ENCODE measurements at places on chromosomes 1 and 21.
A peak's percentile ranks its signal among the peaks of the same experiment; 100 is the strongest.

- no peak for DNase-seq
Observed at GRCh38 chr1:229661897-229662296, 35.9 kb downstream of the URB2 start.

GRCh38 chr1:117646956-117647355 lies 41.1 kb downstream of the TENT5C start:
- no peak for DNase-seq

GRCh38 chr1:212916481-212917133 lies 33.7 kb upstream of the VASH2 start:
- DNase-seq: peak; percentile 32

GRCh38 chr1:219278288-219278687 lies 104.6 kb downstream of the LYPLAL1 start:
- DNase-seq: no peak

- no peak for DNase-seq
Observed at GRCh38 chr1:54937469-54937868, 43.0 kb upstream of the TMEM61 start.

- DNase-seq: no peak
Observed at GRCh38 chr1:209585197-209585596, 1.7 kb downstream of the CAMK1G start.

DNA sequence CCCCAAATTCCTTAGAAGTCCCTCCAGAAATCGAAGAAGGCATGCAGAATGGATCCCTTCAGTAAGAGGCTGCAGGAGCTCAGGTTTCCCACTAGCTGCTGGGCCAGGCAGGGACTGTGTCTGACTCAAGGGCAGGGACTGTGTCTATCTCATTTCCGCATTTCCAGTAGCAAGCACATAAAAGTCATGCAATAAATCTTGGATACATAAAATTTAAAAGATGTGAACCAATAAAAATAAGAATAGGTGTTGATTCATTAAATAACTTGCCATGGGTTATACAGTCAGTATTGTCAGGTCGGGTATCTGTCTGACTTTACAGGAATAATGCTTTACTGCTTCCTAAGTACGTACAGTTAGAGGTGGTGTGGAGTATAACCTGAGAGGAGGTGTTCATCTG lies 15.2 kb downstream of the PM20D1 start:
- DNase-seq: no peak

DNA sequence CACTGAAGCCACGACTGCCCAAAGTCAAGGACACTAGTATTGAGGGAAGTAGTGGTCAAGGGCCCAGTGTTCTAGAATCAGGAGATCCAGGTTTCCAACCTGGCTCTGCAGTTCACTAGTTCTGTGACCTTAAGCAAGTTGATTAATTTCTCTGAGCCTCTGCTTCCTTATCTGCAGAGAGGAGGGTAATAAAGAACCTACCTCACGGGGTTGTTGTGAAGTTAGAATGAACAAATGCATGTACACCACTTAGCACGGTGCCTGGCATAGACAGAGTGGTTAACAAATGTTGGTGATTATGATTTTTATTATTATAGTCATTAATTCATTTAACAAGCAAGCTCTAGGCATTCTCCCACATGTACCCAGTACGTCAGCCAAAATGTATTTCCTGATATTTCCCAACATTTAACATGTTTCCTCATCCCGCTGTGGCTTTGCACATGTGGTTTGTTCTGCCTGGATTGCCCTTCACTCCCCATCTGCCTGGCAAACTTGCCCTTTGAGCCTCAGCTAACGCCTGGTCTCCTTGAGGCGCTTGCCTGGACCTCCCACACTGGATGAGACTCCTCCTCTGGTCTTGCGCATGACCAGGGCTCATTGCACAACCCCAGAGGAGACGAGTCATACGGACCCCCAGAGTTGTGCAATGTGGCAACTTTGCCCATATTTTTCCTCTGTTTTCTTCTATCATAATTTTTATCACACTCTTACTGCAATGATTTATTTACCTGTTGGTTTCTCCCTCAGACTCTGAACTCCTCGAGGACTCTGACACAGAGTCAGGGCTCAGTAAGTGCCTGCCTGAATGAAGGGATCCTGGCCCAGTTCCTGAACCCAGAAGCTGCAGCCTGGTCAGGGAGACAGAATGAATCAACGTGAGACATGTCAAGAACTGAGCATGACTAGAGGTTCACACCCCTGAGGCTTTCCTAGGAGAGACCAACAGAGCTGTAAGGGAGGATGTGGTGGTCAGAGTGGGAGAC lies 20.7 kb upstream of the MFSD2A start:
- DNase-seq: no peak

DNA sequence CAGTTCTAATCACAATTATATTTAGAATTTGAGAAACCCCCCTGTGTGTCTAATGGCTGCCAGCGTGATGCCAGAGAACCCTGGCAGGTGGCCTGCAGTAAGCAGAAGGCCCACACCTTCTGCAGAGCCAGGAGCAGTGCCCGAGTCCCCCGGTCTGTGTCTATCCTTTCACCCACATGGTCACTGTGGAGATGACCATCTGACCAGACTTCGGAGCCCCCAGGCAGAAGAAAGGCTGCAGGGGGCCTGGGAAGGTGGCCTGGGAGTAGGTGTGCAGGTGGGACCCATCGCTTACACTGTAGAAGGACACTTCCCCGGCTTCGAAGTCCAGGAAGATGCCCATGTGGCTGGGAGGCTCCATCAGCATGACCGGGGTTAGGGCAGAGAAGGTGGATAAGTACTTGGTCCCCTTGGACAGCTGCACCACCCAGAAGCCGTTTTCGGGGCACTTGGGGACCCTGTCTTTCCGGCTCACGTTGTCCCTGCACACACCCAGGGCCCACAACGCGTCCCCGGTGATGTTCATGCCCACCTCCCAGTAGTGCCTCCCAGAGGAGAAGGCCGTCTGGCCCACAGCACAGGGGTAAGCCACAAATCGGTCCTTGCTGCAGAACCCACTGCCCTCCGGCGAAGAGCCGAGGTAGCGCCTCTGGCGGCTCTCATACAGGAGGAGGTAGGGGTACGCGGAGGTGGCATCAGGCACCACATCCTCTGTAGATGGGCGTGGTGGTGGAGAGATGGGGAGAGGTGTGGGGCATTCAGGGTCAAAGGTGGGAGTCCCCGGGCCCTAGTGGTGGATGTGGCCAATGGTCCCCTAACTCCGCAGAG lies 1.6 kb upstream of the TRIM11 start:
- no peak for DNase-seq

All from endothelial cell (in vitro differentiated cells).